Spleen (tissue), 13 donors: ENCODE measurements at places on chromosomes 5 and 9. TPM values are rescaled to one million over a fixed set of nuclear protein-coding genes. Genes with fewer than 3 reads are reported as not detected.

GADD45G gene
- polyA plus RNA-seq, result 17.6 TPM

SPATA31D4 gene
- 0.02 TPM for polyA plus RNA-seq

AQP3 gene
- polyA plus RNA-seq, result 5.7 TPM

SVEP1 gene
- 0.98 TPM for polyA plus RNA-seq

TTC23L gene
- 0.29 TPM for polyA plus RNA-seq

PROB1 gene
- 0.33 TPM for polyA plus RNA-seq

RGP1 gene
- polyA plus RNA-seq, result 2.2 TPM

IFNA13 gene
- polyA plus RNA-seq, result not detected

- H3K27ac ChIP-seq, result no peak overlapping the region
- no peak for DNase-seq
- no peak overlapping the region for H3K4me3 ChIP-seq
- no peaks in the 10 kb centered on the region for H3K36me3 ChIP-seq
- H3K4me1 ChIP-seq, result no peaks in the 10 kb centered on the region
- no peaks in the 10 kb centered on the region for H3K27me3 ChIP-seq
Measured at GRCh38 chr9:90929626-90930025, 128.0 kb downstream of the SYK start.

DNA sequence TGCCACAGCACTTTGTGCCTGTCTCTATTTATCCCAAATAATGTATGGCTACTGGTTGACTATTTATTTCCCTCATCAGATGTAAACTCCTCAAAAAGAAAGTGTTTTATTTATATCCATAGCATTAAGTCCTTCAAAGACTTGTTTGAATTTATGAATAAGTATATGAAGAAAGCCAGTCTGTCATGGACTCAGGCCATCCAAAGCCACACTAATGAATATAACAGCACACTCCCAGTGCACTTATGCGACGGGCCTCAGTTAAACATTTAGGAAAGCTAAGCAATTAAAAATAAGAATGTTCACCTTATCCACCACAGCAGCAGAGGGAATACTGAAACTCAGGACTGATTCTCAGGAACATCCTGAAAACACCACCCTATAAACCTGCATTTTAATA is 77.5 kb downstream of the DENND1A start:
- H3K36me3 ChIP-seq, result peaks cover 4% of the 10 kb centered on the region
- H3K27ac ChIP-seq, result no peak overlapping the region
- DNase-seq, result no peak
- no peak overlapping the region for H3K4me3 ChIP-seq
- no peaks in the 10 kb centered on the region for H3K27me3 ChIP-seq
- no peaks in the 10 kb centered on the region for H3K4me1 ChIP-seq

DNA sequence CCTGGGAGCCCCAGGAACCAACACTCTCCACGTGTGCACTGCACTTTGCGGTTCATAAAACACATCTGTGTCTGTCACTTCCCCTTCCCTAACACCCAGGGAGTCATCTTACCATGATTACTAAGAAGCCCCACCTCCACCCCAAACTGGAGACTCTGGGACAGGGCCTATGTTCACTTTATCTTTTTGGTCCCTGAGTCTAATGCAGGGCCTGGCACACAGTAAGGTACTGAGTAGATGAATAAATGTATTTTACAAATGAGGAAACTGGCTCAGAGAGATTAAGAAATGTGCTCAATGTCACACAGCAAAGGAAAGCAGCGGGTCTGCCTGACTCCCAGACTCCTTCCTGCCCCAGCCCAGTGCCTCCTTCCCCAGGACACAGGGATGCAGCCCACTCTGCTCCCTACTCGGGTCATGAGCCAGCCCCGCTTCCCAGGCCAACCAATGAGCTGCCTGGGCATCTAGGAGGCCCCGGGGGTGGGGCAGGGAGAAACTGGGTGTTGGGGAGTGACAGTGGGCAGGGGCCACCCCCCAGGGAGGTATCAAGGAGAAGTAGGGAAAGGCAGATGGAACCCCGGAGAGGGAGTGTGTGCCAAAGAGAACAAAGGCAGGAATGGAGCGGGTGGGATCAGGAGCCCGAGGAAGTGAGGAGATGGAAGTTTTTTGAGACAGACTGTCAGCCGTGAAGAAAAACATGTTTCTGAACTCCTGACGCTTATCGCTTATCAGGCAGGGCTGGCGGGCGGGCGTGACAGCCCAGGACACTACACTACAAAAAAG is 30.5 kb downstream of the SHB start:
- H3K4me1 ChIP-seq, result peaks cover 54% of the 10 kb centered on the region
- H3K27ac ChIP-seq, result no peak overlapping the region
- DNase-seq, result no peak
- no peaks in the 10 kb centered on the region for H3K27me3 ChIP-seq
- H3K36me3 ChIP-seq, result no peaks in the 10 kb centered on the region

GRCh38 chr9:127128341-127129072 is 6.1 kb upstream of the ANGPTL2 start:
- peaks cover 37% of the 10 kb centered on the region for H3K4me1 ChIP-seq
- no peaks in the 10 kb centered on the region for H3K27me3 ChIP-seq
- no peaks in the 10 kb centered on the region for H3K36me3 ChIP-seq
- DNase-seq, result no peak

- H3K4me3 ChIP-seq, result no peak overlapping the region
- H3K4me1 ChIP-seq, result no peaks in the 10 kb centered on the region
- no peak overlapping the region for H3K27ac ChIP-seq
Measured at GRCh38 chr9:132197315-132197714, 35.5 kb downstream of the NTNG2 start.

- peaks cover 13% of the 10 kb centered on the region for H3K27me3 ChIP-seq
- no peak for DNase-seq
- no peak overlapping the region for H3K27ac ChIP-seq
- no peak overlapping the region for H3K4me3 ChIP-seq
- no peaks in the 10 kb centered on the region for H3K36me3 ChIP-seq
Measured at GRCh38 chr5:140005145-140005591, 37.9 kb downstream of the NRG2 start.

- H3K4me3 ChIP-seq, result no peak overlapping the region
- H3K27ac ChIP-seq, result no peak overlapping the region
- no peaks in the 10 kb centered on the region for H3K36me3 ChIP-seq
Measured at GRCh38 chr5:122985954-122986721, 50.4 kb downstream of the PPIC start.

- H3K4me3 ChIP-seq, result no peak overlapping the region
- no peaks in the 10 kb centered on the region for H3K4me1 ChIP-seq
- H3K27me3 ChIP-seq, result no peaks in the 10 kb centered on the region
- H3K36me3 ChIP-seq, result peaks cover 96% of the 10 kb centered on the region
- DNase-seq, result no peak
Measured at GRCh38 chr9:130118841-130119518, 53.2 kb upstream of the NCS1 start.

GRCh38 chr9:94232428-94232827 is 26.7 kb upstream of the ZNF169 start:
- H3K4me3 ChIP-seq, result no peak overlapping the region
- no peaks in the 10 kb centered on the region for H3K36me3 ChIP-seq
- no peak overlapping the region for H3K27ac ChIP-seq
- no peaks in the 10 kb centered on the region for H3K4me1 ChIP-seq
- no peak for DNase-seq

DNA sequence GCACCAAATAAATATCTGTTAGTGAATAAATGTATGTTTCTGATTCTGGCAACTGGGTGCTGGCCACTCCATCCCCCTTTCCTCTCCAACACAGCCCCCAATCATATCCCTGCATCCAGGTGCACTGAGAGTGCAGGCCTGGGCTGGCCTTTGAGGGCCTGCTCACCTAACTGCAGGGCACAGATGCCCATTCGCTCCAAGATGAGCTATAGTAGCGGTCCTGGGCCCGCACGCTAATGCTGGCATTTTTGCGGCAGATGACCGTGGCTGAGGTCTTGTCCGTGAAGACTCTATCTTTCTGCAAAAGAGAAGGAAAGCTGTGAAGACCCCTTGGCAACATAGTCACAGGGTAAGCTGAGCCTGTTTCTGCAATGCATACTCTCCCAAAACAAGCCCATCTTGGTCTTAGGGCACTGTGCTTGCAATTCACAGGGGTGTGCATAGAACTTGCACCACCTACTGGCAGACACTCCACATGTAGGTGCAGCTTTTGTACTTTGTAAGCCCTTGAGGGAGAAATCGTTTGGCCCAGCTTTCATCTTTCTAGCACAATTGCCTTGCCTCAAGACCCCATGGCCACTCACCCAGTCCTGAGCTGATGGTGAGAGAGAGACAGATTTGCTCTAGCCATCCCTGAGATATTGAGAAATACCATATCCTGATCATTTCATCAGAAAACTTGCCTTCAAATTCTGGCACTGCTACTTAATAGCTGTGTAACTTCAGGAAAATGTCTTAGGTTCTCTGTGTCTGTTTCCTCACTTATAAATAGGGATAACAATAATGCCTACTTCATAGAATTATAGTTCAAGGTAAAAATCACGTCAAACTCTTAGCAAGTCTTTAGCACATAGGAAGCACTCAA is 13.5 kb downstream of the IL12B start:
- no peaks in the 10 kb centered on the region for H3K36me3 ChIP-seq
- no peaks in the 10 kb centered on the region for H3K27me3 ChIP-seq
- DNase-seq, result no peak
- no peak overlapping the region for H3K27ac ChIP-seq

DNA sequence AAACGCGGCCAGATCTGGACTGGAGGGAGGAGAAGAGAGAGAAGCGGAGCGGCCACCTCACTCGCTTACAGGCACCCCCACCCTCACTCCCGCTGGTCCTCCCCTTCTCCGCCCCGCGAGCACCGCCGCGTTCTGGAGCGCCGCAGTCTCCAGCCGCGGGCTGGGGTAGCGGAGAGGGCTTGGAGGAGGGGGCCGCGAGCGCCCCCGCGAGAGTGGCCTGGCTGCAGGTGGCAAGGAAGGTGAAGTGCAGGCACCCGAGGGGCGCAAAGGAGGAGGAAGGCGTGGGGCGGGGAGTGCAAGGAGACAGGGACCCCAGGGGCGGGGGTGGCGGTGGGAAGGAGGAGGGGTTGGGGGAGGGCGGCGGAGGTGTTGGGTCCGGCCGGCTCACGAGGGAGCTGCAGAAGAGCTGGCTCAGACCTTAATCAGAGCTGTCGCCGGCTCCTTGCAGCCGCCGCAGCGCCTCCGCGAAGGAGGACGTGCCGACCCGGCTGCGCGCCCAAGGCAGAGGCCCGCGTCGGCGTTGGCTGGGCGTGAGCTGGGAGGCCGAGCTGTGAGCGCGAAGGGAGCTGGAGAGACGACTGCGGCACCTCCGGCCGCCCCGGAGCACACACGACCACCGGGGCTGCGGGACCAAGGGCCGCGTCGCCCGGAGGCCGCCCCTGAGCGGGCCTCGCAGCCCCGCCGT is at the start of gene DMRT3:
TSS of gene DMRT3 (plus strand) at position 398 of the 685 bp plus-strand sequence. CDS start 347 bp downstream, outside the sequence.
- no peaks in the 10 kb centered on the region for H3K36me3 ChIP-seq
- DNase-seq, result no peak
- no peak within 1 kb of the TSS for H3K27ac ChIP-seq
- no peak within 1 kb of the TSS for H3K4me3 ChIP-seq
- peaks cover 100% of the 10 kb centered on the region for H3K27me3 ChIP-seq
- peaks cover 19% of the 10 kb centered on the region for H3K4me1 ChIP-seq

DNA sequence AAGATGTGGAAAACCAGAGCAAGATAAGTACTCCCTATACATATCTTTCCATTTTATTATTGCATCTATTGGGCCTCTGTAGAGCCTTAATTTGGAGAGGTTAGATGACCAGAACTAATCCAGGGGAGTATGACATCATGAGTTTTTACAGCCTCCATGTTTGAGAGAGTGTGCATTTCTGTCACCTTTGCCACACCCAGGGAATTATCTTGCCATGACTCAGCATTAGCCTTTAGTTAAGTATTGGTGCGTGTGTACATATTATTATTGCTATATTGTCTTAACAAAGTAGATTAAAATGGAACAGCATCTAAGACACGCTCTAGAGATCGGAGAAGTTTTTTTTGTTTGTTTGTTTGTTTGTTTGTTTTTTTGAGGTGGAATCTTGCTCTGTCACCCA is 27.6 kb downstream of the DIMT1 start:
- DNase-seq, result no peak
- H3K27ac ChIP-seq, result no peak overlapping the region
- H3K4me3 ChIP-seq, result no peak overlapping the region
- H3K36me3 ChIP-seq, result peaks cover 96% of the 10 kb centered on the region
- no peaks in the 10 kb centered on the region for H3K4me1 ChIP-seq

DNA sequence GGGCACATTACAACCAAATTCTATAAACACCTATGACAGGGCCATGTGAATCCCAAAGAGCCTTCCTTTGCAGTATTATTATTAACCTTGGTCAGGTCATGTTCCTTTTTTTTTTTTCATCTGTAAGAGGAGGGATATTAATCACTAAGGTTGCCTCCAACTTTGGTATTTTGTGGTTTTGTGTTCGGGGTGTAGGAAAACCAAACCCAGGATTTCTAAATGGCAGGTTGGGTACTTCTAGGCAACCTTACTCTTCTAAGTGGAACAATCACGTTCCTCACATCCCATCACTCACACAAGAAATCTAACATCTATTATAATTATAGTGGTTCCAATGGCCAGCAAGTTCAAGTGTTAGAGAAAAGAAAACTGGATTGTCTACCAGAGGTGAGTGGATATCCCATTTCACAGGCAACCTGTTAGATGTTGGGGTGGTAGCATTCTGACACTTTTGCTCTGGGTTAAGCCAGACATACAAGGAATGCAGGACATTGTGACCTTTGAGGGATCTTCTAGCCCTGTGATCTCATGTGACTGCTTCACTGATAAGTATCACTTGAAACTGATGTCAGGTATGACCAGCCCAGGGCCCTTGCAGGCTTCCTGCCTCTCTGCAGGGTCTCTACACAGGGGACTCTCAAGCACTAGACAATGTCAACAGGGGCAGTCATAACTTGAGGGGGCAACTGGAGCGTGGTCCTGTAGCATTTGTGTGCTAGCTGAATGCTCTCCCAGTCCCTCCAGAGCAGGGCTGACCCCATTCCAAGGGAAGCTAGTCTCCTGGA is 126.2 kb upstream of the VLDLR start:
- H3K36me3 ChIP-seq, result no peaks in the 10 kb centered on the region
- no peak overlapping the region for H3K27ac ChIP-seq
- no peaks in the 10 kb centered on the region for H3K27me3 ChIP-seq
- no peaks in the 10 kb centered on the region for H3K4me1 ChIP-seq
- H3K4me3 ChIP-seq, result no peak overlapping the region

GRCh38 chr5:83721953-83722901 is 1.6 kb upstream of the HAPLN1 start:
- peak overlapping the region; percentile 28 for H3K4me3 ChIP-seq
- peak; percentile 72 for DNase-seq

DNA sequence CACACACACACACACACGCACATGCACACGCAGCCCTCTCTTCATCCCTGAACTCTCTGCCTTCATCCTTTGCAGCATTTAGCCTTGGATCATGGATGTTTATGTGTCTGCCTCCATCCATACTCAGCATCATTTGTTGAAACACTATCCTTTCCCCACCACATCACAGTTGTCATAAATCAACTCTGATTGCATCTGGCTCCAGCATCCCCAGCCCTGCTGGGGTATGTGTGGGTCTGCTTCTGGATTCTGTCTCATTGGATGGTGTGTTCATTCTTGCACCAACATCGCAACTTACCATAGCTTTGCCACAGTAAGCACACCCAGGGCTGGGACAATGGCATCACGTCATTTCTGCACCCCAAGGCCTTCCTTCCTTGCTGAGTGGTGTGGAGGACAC is 175.4 kb downstream of the RGS3 start:
- H3K4me3 ChIP-seq, result no peak overlapping the region
- H3K36me3 ChIP-seq, result no peaks in the 10 kb centered on the region
- H3K27ac ChIP-seq, result no peak overlapping the region
- DNase-seq, result peak; percentile 42
- H3K27me3 ChIP-seq, result no peaks in the 10 kb centered on the region
- no peaks in the 10 kb centered on the region for H3K4me1 ChIP-seq
